ENCODE measurements at places on chromosomes 11 and 22. TPM values are rescaled to one million over a fixed set of nuclear protein-coding genes. Genes with fewer than 3 reads are reported as not detected.

- DNase-seq = no peak
Measured at GRCh38 chr22:50471197-50471847, 3.5 kb downstream of the SBF1 start.

- no peak for DNase-seq
Measured at GRCh38 chr11:80048513-80048912, 607.7 kb upstream of the TENM4 start.

DNA sequence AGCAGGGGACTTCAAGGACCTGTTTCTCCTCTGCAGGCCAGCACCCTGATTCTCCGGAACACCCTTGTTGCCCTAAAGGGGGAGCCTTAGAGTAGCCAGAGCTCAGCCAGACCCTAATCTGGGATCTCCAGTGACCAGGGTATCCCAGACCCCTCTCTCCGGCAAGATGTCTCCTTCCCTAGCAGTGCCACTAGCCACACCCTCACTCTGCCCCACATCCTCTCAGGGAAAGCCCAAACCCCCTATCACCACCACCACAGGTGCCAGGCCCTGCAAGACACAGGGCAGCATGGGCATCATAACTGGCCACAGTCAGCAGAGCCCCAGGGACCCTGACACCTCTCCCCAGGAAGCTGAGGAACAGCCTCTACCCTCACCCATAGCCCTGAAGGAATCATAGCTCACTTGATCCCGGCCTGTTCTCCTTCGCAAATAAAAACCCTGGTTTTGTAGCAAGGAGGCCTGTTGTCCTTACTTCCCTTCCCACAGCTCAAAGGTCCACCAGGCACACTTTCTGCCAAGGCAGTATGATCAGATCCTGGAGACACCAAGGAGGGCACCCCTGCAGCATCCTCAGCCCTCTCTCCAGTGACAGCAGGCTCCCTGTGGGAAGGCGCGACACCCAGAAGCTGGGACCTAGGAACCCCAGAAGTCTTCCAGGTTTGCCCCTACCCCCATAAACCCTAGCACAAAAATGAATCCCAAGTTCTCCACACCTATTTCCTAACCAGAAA is 4.6 kb downstream of the CFL1 start:
- DNase-seq = no peak

DNA sequence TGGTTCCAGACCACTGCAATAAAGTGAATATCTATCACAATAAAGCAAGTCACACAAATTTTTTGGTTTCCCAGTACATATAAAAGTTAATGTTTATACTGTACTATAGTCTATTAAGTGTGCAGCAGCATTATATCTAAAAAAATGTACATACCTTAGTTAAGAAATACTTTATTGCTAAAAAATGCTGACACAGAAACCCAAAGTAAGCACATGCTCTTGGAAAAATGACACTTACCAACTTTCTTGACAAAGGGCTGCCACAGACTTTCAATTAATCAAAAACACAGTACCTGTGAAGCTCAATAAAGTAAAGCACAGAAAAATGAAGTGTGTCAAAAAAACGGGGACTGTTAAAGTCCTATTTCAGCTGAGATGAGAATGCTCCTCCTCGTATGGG is 16.9 kb downstream of the CABIN1 start:
- no peak for DNase-seq

Gene ATG13
- total RNA-seq = 73.8 TPM
